Right renal cortex interstitium (tissue), 3 donors: ENCODE measurements at places on chromosomes 7 and 10. TPM values are rescaled to one million over a fixed set of nuclear protein-coding genes. Genes with fewer than 3 reads are reported as not detected.

- no peak for DNase-seq
Measured at GRCh38 chr10:513393-513792, 176.1 kb downstream of the DIP2C start.

DNA sequence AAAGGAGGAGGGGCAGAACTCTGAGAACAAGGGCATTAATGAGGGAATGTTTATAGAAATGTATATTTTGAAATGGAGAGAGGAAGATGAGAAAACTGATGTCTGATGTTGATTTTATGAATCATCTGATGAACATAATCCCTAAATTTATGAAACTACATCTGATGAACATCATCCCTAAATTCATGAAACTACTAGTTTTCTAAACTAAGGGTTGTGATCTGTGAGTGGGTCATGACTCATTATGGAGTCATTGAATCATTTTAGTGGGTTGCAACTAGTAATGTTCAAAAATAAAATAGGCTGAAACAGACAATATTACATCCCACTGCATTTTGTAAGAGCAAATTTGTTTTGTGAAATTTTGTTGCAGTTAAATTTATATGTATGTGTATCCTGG, 442.6 kb upstream of the TEX47 start:
- no peak for DNase-seq

The POU6F2 gene
- polyA plus RNA-seq, result 0.19 TPM

DNA sequence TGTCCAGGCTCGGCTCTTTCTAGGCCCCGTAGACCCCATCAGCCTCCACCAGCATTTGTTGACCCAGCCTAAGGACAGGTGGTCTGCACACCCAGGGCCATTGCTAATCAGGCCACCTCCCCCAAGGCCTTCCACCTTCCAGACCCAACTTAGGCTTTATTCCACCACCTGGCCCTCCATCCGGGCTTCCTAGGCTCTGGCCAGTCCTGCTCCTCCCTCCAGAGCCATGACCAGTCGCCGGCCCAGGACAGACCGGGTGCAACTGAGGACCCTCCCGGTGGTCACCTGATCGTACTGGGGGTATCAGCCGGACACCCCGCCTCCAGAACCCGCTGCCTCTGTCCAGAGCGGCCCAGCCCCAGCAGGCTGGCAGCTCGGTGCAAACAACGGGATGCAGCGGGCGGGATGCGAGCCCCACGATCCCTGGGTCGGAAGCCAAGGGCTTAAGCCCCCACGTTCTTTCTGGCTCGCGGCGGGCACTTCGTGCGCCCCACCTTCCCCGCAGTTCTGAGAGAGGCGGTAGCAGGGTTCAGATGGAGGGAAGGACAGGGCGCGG, 545 bp downstream of the NACAD start:
- no peak for DNase-seq

DNA sequence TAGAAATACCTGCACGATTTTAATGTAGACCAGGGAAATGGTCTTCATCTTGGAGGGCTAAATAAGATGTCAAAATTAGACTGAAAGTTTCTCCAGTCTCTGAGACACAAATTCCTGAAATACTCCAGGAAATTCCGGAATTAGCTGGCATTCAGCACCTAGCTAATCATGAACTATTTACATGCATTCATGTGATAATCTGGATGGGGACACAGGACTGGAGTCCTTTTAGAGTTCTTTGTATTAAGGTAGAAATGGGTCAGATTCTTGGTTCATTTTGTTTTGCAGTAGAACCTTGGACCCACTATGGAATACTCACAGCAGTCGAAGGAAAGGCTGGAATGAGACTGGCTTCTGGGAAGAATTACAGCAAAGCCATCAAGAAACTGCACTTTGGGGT, 65.3 kb upstream of the MDFIC start:
- no peak for DNase-seq

GRCh38 chr7:52826515-52827265, 208.7 kb upstream of the POM121L12 start:
- no peak for DNase-seq

DNA sequence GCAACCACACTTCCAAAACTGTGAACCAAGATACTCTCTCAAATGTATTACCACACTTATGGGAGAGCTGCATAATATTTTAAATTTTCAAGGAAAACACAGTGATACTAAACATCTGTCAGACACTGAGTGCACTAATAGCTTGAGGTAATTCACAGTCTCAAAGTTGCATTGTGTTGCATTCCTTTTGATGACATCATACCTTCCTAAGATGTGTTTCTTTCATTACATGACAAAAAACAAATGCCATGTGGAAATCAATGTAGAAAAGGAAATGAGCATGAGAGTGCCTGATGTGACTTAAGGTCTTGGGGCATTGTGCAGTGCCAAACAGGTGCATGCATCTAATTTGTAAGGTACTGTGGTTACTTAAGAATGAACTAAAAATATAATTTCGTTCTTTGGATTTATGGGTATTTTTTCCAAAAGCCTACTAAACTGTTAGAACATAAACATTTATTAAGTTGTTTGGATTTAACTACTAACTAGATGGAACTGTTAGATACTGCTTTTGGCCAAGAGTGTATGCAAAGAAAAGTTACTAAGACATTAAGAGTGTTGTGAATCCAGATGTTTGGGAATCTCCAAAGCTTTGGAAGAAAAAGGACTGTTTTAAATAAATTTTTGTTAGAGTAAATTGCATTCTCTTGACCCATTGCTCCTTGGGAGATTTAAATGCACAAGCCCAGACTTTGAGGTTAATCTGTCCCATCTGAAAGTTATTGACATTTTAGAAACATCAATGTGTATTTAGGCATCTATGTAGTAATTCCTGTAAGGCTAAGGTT, 496.2 kb upstream of the SEMA3D start:
- DNase-seq, result no peak

DNA sequence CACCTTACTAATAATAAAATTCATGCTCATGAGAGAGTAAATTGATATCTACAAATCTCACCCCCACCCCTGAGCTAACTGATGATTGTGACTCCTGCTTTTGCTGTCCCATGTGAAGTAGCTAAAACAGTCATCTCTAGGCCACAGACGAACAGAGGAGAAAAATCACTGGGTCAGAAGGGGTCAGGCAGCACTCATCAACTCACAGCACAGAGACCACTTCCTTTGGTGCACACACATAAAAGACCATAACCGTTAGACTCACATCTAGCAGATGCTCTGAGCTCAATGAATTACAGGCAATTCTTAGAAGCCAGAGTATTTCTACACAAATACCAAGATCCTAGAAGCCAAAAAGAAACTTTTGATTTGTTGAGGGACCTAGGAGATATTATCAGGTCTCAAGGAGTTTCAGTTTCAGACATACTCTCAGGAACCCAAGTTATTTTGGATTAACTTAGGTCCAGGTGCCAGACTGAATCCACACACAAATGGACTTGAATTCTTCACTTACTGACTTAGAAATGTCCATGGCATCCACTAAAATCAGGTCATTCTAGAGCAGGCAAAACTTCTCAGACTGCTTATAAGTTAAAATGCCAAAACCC, 65.0 kb upstream of the TES start:
- DNase-seq, result no peak

- DNase-seq, result no peak
Measured at GRCh38 chr10:102406815-102407214, 11.3 kb downstream of the NFKB2 start.

- no peak for DNase-seq
Measured at GRCh38 chr7:91514591-91514990, 250.4 kb downstream of the FZD1 start.

DNA sequence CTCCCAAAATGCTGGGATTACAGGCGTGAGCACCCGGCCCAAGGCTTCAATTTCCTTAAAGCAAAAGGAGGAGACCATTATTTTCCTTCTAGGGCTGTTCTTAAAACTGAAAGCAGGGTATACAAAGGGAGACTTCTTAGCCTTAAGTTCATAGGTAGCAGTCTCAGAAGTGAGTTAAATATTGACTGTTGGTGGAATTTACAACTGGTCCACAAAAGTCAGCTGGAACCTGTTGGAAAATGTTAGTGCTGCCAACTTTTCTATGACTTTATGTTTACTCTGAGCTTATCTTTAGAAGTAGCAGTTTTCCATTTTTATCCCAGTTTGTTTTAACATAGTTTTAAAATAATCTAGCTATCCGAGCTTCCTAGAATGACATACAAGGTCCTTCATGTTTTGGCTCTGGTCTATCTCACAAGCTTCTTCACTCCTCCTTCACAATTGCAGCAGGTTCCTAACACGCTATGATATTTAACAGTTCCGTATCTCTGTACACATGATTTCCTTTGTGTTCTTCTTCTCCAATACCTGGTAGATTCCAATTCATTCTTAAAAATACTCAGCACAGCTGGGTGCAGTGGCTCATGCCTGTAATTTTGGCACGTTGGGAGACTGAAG, 3.3 kb downstream of the SLC26A3 start:
- peak; percentile 1 for DNase-seq

- DNase-seq, result no peak
Measured at GRCh38 chr7:27210441-27211083, 10.7 kb upstream of the HOXA13 start.
